ENCODE measurements at places on chromosomes 11 and 22. TPM values are rescaled to one million over a fixed set of nuclear protein-coding genes. Genes with fewer than 3 reads are reported as not detected.

NPTXR gene
- 0.04 TPM for polyA plus RNA-seq

CDKN1C gene
- not detected for polyA plus RNA-seq

PARVG gene
- polyA plus RNA-seq = 120 TPM

ELMOD1 gene
- not detected for polyA plus RNA-seq

HBG1 gene
- not detected for polyA plus RNA-seq

MORC2 gene
- 5.9 TPM for polyA plus RNA-seq

OR9G1 gene
- not detected for polyA plus RNA-seq

UBQLN3 gene
- not detected for polyA plus RNA-seq

Data from IgD-negative memory B cell (primary cell).